ENCODE measurements at places on chromosomes 16 and 17.

DNA sequence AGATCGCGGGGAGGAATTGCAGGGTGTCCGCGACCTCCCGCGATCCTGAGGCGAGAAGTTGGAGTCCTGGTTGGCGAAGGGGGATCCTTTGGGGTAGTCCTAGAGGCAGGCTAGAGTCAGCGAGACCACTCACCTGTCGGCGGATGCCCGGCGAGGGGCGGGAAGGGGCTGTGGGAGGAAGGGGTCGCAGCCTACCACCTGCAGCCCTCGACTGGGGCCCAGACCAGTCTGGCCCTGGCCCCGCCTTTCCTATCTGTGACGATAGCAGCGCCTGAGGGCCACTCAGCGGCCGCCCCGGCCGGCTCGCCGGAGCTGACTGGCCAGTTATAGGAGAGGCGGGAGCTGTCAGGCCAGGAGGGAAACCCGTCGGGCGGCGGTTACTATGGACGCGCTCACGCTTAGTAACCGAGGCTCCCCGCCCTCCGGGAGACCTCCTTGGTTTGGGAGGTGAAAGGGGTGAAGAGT, at the start of gene TEKT3:
TEKT3 (minus strand) TSS at position 213 of the 465 bp plus-strand sequence. CDS start 10,012 bp downstream, outside the sequence.
- peak; percentile 60 for DNase-seq

GRCh38 chr16:5607169-5607568, 509.6 kb upstream of the EEF2KMT start:
- DNase-seq: no peak

DNA sequence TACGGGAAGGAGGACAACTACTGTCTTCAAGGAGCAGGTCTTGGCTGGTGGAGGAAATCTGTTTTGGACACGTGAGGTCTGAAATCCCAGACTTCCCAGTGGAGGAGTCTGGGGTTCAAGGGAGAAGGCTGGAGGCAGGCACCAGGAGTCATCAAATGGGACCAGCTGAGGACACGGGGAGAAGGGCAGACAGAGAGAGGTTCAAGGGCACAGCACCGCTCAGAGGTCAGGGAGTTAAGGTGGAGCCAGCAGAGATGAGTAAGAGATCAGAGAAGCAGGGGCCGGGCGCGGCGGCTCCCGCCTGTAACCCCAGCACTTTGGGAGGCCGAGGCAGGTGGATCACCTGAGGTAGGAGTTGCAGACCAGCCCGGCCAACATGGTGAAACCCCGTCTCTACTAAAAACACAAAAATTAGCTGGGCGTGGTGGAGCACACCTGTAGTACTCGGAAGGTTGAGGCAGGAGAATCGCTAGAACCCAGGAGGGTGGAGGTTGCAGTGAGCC, 10.4 kb upstream of the SMIM5 start:
- DNase-seq: no peak

DNA sequence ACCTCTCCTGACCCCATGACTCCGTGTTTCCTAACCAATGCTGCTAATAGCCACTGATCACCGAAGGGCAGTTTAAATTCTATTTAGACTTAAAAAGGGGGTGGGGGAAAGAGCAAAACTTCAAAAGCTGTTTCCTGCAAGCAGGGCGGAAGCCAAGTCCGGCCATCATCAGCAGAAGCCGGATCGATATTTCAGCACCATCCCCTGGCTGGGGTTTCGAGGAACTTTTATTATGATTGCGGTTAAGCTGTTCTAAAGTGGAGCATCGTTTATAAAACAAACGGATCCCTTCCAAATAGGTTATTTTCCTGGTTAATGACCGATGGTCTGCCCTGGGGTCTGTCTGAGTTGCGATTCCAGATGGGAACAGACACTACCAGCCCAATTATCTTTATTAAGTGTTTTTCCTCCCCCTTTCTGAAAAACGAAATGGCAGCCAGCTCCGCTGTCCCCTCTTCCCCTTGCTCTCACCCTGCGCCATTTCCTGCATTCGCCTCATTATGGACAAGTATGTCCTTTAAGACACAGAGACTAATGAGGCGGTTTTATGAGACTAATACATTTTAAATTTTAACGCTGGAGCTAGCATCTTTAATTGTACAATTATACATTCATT, 76.1 kb upstream of the IRX3 start:
- no peak for DNase-seq

GRCh38 chr17:76267051-76267576, 2.0 kb downstream of the UBALD2 start:
- DNase-seq: no peak

GRCh38 chr16:30521873-30522641, 4.3 kb downstream of the ZNF768 start:
- peak; percentile 82 for DNase-seq

DNA sequence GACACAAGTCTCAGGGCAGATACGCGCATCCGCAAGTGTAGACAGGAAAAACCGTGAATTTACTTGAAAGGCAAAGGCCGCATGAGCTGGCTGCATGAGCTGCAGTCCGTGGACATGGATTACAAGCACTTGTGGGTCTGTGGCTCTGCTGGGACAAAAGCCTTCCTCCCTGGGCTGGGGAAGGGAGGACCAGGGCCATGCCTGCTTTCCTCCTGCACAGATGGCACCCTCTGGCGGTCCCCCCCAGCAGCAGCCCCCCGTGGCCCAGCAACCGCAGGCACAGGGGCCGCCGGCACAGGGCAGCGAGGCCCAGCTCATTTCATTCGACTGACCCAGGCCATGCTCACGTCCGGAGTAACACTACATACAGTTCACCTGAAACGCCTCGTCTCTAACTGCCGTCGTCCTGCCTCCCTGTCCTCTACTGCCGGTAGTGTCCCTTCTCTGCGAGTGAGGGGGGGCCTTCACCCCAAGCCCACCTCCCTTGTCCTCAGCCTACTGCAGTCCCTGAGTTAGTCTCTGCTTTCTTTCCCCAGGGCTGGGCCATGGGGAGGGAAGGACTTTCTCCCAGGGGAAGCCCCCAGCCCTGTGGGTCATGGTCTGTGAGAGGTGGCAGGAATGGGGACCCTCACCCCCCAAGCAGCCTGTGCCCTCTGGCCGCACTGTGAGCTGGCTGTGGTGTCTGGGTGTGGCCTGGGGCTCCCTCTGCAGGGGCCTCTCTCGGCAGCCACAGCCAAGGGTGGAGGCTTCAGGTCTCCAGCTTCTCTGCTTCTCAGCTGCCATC, 1.7 kb upstream of the MRPL12 start:
- DNase-seq: peak; percentile 61

DNA sequence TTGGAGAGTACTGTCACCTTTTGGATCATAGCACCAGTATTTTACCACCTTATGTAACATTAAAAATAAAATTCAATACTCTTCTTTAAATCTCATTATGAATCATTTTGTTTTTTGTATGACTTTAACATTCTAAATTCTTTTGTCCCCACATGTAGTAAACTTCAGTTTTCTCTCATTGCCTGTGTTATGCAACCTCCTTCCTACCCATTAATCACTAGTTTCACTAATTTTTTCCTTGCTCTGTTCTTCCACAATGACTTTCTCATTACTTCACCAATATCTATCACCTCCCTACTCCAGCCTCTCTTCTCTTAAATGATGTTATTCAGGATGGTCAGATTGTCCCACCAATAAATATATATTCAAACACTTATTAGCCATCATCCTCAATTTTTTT, 68.7 kb downstream of the TTC19 start:
- no peak for DNase-seq

DNA sequence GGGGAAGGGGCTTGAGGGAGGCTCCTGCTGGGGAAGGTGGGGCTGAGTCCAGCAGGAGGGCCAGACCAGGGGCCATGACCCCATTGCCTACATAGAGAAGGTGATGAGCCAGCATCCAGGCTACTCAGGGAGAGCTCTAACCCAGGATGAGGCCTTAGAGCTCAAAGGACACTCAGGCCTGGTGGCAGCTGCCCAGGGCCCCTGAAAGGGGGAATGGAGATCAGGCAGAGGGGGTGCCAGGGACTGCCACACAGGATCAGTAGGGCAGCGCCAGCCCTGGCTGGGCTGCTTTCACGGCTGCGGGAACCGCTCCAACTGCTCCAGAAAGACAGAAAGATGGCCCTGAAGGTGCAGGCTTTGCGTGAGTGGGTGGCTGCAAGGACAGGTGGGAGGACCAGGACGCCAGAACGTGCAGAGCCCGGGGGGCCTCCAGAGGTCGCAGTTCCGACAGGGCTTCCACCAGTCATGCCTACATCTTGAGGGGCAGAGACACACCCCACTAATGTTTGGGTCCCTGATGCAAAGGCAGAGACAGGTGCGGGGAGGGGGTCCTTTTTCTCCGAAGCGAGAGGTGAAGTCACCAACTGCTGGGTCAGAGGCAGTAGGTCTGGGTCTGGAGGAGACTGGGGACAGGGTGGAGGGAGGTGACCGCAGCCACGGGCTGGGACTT, 882 bp upstream of the ATP6V0C start:
- DNase-seq: peak; percentile 59

GRCh38 chr17:40182606-40183005, 5.3 kb downstream of the RAPGEFL1 start:
- no peak for DNase-seq

- DNase-seq: no peak
Observed at GRCh38 chr16:58038219-58038641, 12.7 kb downstream of the MMP15 start.
